SK-N-DZ (cell line): ENCODE measurements at places on chromosomes 11 and 22.

DNA sequence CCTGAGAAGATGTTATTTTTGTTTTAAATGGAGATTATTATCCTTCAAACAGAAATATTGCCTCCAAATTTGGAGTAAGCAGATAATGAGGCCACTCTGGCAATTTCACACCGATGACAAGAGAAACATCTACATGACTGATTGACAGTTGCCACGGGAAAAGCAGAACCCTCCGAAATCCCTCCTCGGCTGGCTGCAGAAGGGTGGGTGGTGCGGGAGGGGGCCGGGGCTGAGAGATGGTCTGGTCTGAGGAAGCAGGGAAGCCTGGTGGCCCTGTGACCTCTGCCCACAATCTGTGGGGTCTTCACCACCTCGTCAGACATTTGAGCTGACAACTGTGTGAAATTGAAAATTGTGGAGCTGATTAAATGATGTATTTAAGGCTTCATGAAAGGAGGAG, 503.2 kb downstream of the MN1 start:
- DNase-seq: no peak

- peak; percentile 66 for DNase-seq
Measured at GRCh38 chr11:95565724-95566141, 223.8 kb downstream of the FAM76B start.

DNA sequence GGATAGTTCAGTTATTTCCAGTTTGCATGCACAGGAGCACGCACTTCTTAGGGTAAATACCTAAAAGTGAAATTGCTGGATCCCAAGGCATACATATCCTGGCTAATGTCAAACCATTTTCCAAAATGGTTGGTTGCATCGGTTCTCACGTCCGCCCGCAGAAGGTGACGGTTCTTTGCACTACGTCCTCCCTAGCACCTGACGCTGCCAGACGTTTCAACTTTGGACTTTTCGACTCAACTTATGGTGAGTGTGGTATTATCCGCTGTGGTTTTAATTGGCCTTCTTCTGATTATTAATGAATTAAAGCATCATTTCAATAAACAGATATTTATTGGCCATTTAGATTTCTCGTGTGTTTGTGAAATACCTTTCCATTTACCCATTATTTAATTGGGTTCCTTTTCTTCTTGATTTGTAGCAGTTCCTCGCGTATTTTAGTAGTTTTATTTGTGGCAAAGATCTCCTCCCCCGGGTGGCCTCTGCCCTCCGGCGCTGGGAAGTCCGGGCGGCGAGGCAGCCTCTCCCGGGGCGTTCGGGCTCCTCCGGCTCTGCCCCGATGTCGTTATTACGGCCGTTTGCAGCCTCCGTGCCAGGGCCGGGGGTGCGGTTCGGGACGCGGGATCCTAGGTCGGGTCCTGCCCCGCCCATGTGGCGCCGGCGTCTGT, at the start of gene JHY:
TSS of gene JHY (plus strand) at position 571 of the 668 bp plus-strand sequence. CDS start 3,091 bp downstream, outside the sequence.
- no peak for DNase-seq

DNA sequence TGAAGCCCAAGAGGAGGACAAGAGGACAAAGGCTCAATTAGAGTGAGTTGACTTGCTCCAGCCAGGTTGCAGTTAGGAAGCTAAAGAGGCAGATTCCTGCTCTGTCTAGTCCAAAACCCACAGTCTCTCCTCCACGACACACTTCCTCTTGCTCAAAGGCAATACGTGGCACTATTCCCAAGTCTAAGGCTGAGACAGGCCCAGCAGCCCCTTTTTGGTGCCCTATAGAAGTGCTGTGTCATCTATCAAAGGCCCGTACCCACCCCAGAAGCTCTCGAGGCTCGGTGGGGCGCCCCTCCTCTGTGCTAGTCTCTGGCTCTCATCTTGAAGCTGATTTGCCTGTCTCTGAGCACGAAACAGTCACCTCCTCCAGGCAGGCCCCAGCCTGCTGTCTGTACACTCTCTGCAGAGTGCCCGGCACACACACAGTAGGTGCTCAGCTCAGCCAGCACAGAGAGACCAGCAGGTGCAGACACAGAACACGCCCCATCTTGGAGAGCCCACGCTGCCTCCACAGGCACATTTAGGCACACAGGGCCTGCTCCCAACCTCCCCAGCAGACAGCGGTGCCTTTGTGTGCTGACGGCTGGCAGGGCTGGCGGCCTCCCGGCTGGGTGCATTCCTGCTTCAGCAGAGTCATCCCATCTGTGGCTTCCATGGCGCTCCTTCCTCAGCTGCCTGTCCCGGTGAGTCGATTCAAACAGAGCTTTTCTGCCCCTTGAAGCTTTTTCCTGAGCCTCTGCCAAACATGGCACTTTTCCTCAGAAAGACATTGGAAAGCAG, 52.8 kb downstream of the MYH9 start:
- DNase-seq: no peak

DNA sequence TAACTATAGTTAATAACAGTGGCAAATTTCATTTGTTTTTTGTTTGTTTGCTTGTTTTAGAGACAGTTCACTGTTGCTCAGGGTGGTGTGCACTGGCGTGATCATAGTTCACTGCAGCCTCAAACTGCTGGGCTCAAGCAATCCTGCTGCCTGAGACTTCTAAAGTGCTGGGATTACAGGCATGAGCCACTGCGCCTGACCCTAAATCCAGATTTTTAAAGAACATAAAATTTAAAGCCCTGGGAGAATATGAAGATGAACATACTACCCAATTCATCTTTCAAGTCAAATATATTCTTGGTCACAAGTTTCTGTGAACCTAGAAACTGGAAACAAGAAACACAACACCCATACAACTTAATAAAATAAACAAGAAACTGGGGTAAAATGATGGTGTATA, 28.1 kb downstream of the RRAS2 start:
- no peak for DNase-seq
